ENCODE measurements at places on chromosomes 2 and 18. TPM values are rescaled to one million over a fixed set of nuclear protein-coding genes. Genes with fewer than 3 reads are reported as not detected.

DNA sequence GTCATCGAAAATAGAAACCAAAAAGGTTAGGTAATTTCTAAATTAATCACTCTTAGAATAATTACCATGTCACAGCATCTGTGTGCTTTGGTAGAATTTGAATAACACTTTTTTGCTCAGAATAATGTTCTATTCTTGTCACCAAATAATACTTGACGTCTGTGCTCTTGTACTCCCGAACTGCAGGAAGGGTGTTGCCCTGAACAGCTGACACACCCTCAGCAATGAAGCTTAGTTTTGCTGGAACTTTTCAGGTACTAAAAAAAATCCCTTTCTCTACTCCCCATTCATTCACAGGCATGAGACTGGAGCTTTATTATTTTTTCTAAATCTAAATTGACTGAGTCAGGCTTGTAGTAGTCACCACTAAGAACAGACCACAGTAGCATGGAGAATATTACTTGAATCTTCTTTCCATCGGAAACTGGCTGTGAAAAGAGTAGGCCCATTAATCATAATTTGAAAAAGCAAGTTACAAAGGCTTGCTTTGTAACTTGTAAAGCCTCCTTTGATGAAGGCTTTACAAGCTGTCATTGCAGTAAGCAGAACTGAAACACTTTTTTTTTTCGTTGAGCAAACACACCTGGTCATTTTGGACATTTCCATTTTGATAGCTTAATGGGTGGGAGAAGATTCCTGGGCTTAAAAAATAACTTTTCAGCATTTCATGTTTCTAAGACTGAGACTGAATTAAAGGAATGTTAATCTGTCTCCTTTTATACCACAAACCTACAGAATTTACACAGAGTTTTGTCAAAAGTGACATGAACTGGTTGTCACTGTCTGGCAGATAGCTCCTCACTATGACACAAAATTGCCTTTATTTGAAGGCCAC, 70.3 kb upstream of the PELI1 start:
- DNase-seq = no peak

GRCh38 chr2:105557021-105557920, 158.4 kb upstream of the FHL2 start:
- DNase-seq = no peak

DNA sequence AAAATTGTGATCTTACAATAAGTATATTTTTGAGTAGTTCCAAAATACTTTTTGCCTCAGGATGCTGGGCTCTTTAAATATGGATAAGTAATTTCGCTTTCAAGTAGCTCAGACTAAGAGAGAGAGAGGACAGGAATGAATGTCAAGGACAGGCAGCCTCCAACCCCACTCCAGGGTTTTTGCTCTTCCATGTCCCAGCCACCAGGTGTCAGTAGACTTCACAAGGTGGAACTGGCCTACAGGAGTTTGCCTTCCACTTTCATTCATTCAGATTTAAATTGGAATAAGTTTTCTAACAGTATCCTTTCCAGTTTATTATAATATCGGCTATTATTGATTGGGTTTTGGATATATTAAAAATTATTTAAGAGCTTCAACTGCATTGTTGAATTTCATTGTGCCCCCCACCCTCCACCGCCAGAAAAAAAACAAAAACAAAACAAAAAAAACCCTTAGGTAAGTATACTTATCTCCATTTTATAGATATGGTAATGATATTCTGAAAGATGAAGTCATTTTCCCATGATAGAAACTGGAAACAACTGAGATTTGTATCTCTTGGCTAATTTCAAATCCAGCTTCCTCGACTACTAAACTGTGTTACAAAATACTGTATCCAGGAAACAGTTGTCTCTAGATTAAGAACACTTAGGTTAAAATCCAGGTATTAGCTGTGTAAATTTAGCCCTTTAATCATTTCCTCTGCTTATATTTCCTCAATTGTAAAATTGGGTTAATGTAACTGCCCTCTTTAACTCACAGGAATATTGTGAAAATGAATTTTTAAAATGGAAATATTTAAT, 793.1 kb downstream of the ERBB4 start:
- no peak for DNase-seq

DNA sequence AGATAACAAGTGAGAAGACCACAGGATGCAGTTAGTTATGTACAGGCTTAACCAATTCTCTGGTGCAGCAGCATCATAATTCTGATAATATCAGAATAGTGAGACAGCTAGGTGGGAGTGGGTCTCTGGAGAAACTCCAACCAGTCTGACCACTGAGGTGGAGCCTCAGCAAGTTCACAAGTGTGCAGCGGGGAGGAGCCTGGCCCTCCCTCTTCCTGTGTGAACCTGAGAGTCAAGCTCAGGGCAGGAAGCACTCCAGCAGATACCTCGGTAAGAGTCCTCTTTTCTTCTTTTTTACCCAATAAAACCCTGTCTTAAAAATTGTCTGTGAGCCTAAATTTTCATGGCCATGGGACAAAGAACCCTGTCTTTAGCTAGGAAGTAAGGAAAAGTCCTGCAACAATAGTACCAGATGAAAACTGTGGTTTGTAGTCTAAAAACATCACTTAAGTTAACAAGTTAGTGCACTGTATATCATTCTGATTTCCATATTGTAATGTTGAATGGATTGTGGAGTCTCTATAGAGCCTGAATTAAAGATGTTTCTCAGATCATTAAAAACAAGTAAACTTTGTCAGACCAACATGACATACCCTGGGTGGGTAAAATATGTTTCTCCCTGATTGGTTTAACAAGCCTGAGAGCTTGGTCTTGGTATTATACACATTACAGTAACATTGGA, 370.8 kb downstream of the TMEM182 start:
- peak; percentile 56 for DNase-seq

DNA sequence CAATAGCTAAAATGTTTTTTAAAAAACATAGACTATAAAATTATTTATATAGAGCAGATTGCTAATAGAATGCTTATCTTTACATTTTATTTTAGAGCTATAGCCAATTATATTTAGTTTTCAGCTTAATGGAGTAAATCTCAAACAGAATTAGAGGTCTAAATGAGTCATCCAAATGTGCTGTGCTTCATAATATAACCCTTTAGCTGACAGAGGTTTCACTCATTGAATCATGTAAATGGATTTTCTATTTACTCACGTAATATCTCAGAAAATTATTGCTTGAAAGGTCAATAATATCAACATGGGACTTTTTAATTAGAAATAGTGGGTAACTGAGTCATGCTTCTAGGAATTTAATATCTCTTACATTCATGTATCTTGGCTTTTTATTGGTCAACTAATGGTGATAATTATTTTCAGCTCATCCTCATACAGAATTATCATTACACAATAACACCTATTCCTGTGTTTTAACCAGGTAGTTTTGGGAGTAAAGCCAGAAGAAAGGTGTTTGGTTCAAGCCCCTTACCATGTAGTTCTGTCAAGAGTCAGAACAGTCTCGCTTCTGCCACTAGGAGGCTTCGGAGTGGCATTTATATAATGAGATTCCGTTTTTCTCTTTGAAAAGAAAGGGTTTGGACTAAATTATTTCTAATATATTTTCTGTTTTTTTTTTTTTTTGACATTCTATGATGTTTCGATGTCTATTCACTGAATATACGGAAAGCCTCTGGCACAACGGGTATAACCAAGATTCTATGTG, 217.6 kb downstream of the CDH7 start:
- DNase-seq = no peak

DNA sequence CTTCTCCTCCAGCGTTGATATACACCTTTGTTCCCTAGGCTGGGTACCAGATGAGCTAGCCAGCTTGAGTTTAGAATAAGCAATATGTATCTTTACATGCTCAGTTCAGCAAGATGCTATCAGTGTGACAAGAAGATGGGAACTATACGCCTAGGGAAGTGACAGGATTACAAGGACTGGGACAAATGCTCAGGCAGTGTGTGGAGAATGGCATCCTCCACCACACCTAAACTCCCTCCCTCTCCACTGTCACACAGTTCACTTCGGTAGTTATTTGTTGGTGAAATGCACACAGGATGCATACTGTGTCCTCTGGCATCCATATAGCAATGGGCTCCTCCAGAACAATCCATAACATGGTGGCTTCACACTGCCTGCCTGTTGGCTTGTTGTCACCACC, 7.7 kb downstream of the STAT1 start:
- no peak for DNase-seq

DNA sequence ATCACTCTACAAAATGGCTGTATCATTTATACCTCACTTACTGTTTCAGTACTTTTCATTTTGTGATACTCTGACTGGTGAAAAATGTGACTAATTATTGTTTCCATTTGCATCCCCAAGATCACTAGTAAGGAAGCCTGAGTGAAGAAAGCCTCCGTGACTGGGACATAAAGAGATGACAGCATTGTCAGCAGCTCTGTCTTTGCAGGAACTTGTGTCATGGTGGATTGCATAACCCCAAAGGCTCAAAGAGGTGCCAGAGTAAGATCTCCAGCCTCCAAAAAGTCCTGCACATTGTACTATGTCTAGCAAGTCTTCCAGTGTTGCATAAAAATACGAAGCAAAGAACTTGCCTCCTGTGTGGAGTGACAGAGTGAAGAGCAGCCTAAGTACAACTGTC, 187.5 kb upstream of the CRIM1 start:
- no peak for DNase-seq

GRCh38 chr2:8524388-8524787, 157.5 kb upstream of the ID2 start:
- no peak for DNase-seq

DNA sequence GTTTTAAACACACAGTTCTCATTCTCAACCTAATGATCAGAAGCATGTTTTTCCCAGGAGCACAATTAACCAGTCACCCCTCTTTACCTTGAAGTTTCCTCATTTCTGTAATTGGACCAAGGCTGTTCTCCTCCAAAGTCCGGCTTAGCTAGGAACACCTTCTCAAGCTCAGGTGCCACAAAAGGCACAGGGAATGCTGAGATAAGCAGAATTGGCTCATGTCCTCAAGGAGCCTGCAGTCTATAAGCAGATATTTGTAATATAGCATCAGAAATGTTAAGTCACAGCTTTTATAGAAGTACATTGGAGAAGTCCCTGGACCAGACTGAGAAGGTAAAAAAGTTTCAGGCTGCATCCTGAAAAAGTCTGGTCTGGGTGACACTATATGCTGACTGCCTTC, 20.7 kb downstream of the OSR1 start:
- DNase-seq = no peak

GRCh38 chr2:233418761-233419546, 64.7 kb downstream of the DGKD start:
- peak; percentile 51 for DNase-seq

DNA sequence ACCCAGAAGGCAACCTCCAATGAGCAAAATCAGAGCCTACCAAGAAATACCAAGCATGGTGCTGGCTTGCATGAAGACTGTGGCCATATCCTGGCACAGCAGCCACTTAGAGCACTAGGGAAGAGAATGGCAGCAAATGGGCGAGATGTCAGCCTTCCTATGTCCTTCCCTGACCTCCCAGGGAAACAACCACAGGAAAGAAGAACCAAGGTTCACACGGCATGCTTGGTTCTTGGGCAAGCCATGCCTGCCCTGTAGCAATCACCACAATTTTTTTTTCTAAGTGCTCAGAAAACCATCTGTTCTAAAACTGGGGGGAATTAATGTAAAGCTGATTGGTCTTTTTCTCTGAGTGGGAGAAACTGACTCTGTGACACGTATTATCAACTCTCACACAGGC, 27.8 kb downstream of the GALNT14 start:
- no peak for DNase-seq

DNA sequence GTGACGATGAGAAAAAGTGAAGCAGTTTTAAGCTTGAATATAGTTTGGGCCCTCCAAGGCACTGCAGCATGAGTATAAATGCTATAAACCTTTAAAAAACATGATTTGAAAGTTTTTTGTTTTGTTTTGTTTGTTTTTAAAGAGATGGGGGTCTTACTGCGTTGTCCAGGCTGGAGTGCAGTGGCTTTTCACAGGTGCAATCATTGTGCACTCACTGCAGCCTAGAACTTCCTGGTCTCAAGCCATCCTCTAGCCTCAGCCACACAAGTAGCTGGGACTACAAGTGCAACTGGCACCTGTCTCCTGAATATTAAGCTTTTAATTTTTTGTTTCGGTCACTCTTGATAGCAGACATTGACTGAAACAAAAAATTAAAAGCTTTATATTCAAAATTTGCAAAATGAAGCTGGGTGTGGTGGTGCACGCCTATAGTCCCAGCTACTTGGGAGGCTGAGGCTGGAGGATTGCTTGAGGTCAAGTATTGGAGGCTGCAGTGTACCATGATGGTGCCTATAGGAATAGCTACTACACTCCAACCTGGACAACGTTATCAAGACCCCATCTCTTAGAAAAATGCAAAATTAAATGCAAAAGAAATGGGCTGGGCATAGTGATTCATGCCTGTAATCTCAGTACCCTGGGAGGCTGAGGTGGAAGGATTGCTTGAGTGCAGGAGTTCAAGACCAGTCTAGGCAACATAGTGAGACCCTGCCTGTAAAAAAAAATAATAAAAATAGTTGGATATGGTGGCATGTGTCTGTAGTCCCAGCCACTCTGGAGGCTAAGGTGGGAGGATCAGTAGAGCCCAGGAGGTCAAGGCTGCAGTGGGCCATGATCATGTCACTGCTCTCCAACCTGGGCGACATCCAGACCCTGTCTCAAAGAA, 15.0 kb downstream of the FZD5 start:
- DNase-seq = no peak

DNA sequence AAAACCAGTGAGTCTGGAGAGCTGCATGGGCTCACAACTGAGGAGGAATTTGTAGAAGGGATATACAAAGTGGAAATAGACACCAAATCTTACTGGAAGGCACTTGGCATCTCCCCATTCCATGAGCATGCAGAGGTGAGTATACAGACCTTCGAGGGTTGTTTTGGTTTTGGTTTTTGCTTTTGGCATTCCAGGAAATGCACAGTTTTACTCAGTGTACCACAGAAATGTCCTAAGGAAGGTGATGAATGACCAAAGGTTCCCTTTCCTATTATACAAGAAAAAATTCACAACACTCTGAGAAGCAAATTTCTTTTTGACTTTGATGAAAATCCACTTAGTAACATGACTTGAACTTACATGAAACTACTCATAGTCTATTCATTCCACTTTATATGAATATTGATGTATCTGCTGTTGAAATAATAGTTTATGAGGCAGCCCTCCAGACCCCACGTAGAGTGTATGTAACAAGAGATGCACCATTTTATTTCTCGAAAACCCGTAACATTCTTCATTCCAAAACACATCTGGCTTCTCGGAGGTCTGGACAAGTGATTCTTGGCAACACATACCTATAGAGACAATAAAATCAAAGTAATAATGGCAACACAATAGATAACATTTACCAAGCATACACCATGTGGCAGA, 3.6 kb downstream of the TTR start:
- DNase-seq = no peak

- no peak for DNase-seq
Measured at GRCh38 chr2:217900010-217900779, 102.6 kb downstream of the TNS1 start.

DNA sequence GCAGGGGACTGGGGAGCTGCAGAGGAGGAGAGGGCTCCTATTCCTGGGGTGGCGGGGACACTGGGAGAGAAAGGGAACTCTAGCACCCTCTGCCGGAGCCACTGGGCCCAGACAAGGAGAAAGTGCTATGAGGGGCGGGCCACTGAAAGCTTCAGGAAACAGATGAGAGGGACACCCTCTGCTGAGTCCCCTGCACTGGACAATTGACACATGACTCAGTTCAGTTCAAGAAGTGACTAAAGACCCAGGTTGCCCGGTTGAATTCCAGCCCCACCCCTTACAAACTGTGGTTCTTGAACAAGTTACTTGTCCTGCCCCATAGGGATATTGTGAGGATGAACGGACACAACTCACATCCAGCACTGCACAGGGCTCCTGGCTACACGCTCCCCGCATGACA, 5.0 kb downstream of the RUFY4 start:
- DNase-seq = no peak

The SERPINB12 gene
- not detected for total RNA-seq

The FOXD4L1 gene
- total RNA-seq = 0.47 TPM

The TCF23 gene
- not detected for total RNA-seq

The UGT1A5 gene
- not detected for total RNA-seq

All from activated naive CD8-positive, alpha-beta T cell treated with anti-CD3 and anti-CD28 coated beads, Interleukin-2, amount 10 ng/mL, durations not matched to agents 7 days and 5 days (primary cell).